ENCODE measurements at places on chromosomes 6 and 20. TPM values are rescaled to one million over a fixed set of nuclear protein-coding genes. Genes with fewer than 3 reads are reported as not detected.
A peak's percentile ranks its signal among the peaks of the same experiment; 100 is the strongest.

DNA sequence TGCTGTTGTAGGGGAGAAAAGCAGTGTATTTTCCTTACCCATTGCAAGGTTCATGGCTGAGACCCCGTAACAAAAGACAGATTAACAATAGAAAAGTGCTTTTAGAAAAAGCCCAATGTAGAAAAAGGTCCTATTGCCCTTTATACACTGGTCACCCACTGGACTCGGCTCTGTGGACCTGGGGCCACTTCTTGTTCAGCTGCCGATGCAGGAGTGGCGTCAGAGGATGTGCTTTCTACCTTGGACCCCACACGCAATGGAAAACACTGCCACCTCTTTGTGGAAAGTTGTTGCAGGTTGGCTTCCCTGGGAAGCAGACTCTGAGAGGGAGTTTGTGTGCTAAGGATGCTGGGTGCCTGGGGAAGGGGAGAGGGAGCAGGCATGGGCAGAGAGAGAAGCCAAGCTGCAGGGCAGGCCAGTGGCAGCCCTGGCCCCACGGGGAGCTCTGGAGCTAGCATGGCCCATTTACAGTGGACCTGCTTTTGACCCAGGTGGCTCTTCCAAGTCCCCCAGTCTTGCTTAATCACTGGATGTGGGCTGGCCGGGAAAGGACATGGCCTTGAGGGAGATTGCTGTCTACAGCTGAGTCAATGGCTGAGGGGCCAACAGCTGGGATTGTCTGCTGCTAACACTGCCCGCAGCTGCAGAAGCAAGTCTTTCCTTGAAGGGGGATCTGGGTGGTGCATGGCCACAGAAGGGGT is 142.9 kb downstream of the CDC5L start:
- DNase-seq: no peak

GRCh38 chr20:25294459-25295385 is 46.8 kb downstream of the PYGB start:
- peak; percentile 40 for DNase-seq

- no peak for DNase-seq
These were observed 45.1 kb downstream of the WDR27 start for GRCh38 chr6:169656546-169657283.

The MRPS18A gene
- 54.1 TPM for total RNA-seq

DNA sequence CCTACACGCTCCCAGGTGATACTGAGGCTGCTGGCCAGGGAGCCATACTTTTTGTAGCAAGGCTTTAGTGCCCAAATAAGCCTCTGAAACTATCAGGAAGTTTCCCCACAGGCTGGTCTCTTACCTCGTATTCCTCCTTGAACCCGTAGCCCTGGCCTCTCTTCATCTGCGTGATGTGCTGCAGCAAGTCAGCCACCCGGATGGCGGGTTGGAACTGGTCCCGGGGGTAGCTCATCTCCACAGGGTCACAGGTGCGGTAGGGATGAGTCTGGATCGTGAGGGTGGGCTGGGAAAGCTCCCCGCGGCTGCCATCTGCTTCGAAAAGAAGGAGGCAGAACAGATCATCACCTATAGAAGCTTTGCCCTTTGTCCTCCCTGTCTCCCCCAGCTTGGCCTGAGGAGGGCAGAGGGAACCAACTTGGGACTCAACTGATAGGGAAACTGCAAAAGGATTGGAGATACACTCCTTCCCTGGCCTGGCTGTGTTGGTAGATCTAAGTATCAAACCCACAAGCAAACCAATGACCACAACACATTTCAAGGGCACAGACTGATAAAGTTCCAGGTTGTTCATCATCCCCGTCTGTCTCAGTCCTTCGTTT is 543.2 kb upstream of the CHD6 start:
- DNase-seq: no peak

GRCh38 chr6:46013639-46014038 is 2.0 kb downstream of the CLIC5 start:
- no peak for DNase-seq

GRCh38 chr20:61902221-61902869 is 163.3 kb downstream of the TAF4 start:
- no peak for DNase-seq

All from NCI-H460 (cell line).